ENCODE measurements at places on chromosomes 13 and 19. TPM values are rescaled to one million over a fixed set of nuclear protein-coding genes. Genes with fewer than 3 reads are reported as not detected.

Gene CCL25
- not detected for total RNA-seq

- DNase-seq, result no peak
Measured at GRCh38 chr13:26198116-26198515, 24.0 kb downstream of the RNF6 start.

- no peak for DNase-seq
Measured at GRCh38 chr19:1261798-1262622, 7.1 kb upstream of the CIRBP start.

DNA sequence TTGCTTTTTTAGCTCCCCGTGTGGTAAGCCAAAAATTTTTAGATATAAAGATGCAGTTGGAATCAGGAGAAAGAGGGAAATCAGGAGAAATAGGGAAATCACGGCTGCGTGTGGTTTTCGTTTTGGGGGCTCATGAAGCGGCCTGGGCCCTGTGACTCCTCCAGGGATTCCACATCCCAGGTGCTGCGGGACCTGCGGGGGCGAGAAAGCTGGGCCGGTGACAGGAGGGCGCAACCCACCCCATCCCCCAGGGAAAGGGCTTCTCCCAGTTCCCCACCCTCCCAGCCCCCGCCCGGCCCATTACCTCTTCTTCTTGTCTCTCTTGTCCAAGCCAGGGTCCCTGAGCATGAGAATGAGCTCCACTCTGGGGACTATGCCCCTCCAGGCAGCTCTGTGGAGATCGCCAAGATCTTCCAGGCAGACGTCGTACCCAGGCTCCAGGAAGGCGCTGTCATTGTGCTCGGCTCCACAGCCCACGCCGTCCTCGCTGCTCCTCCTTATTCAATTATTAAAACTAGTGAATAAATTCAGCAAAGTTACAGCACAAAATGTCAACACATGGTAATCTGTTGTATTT lies 111.0 kb downstream of the MRPL57 start:
- no peak for DNase-seq

- no peak for DNase-seq
Measured at GRCh38 chr19:35696835-35697234, 7.5 kb upstream of the ZBTB32 start.

GRCh38 chr13:24652359-24652758 lies 27.8 kb upstream of the ATP12A start:
- DNase-seq, result no peak

- DNase-seq, result no peak
Measured at GRCh38 chr19:58400316-58400915, 5.0 kb downstream of the RNF225 start.

DNA sequence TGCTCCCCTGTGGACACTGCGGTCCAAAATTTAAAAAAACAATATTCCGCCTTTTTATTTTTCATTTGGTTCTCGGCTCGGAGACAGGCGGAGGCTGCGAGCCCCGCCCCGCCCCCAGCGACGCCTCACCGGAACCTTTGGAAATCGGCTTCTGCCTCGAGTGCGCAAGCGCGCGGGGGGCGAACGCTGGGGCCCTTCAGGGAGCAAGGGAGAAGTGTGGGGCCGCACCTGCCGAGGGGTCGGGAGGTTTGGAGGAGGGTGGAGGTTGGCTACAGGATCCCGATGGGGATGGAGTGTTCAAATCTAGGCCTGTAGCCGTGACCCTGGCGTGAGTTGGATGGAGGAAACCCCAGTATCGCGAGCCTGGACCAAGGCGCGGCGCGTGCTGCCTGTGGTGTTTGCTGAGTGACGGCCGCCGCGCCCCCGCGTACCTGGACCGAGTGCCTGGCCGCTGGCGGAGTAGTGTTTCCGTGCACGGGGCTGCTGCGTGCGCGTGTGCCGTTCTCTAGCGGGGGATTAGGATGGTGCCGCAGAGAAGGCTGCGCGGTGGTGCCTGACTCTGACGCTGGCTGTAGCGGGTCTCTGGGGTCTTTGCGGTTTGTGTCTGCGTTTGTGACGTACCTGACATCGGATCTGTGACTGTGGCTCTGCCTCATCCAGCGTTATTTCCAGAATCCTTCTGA lies 565 bp upstream of the ZFP30 start:
- DNase-seq, result peak; percentile 43

GRCh38 chr13:104571161-104571892 lies 1505.1 kb upstream of the SLC10A2 start:
- DNase-seq, result peak; percentile 79

DNA sequence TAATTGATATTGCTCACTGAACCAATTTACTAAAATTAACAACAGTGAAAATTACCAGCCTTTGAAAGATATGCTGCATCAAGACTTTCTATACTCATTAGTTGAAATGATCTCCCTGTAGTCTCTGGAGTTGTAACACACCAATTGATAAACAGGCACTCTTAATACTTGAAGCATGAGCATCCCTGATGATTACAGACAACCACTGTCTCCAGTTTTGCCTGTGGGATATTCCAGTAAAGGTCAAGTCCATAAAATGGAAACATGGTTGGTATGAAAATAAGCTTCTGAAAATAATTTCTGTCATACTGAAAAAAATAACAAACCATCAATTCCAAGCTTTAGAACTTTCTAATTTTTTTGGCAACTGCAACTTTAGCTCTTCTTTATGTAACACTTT lies 405.8 kb downstream of the SPRY2 start:
- no peak for DNase-seq

GRCh38 chr13:113322043-113322461 lies 25.0 kb downstream of the LAMP1 start:
- no peak for DNase-seq

Data from HCT116 (cell line).